ENCODE measurements at places on chromosomes 1 and 21.

DNA sequence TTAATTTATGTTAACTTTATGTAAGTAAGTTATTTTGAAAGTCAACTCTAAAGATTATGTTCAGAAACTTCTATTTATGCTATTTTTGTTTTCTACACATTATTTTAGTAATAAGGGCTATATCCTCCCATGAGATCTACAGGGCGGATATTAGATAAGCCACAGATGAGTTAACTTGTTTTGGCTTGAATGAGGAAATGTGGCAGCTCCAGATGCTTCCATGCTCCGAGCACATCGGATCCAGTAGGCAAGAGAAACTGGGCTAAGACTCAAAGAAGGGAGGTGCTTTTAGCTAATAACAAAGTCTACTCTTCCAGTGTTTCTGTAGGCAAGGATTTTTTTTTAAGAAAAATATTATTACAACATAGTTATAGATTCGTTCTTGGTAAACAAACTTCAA is 20.0 kb upstream of the LAMC1 start:
- DNase-seq = no peak

DNA sequence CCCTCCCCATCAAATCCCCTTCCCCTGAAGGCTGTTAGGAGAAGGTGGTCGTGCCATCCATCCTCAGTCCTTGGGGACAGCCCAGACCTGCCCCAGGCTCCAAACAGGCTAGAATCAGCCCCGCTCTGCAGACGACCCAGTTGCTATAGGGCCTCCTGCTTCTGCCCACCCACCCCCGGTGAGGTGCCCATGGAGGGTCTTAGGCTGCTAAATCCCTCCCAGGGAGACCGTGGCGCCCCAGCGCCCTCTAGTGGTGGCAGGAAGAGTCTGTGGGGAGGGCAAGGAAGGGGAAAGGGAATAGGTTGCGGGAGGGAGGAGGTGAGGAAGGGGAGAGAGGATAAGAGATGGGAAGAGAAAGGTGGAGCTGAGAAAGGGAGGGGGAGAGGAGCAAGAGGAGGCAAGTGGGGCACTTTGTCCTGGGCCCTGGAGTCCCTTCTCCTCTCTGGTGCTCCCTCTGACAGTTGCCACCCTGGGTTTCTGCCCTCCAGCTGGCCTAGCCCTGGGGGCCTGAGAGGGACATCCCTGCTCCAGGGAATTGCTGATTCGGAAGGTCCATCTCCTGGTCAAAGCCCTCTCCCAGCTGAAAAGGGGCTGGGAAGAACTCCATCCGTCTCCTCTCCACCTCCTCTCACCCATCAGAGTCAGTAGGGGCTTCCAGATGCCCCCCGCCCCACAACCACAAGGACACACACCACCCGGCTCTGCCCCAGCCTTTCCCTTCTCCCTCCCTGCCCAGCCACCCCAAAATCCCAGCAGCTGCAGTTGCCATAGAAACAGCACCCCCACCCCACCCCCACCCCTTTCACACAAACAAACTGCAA is 55.4 kb downstream of the CAMK2N1 start:
- DNase-seq = peak; percentile 60

GRCh38 chr1:247445526-247446356 is 12.2 kb downstream of the OR2B11 start:
- no peak for DNase-seq

GRCh38 chr1:69256036-69256435 is 311.7 kb upstream of the LRRC7 start:
- no peak for DNase-seq

GRCh38 chr1:200237066-200237465 is 172.8 kb downstream of the ZNF281 start:
- no peak for DNase-seq

DNA sequence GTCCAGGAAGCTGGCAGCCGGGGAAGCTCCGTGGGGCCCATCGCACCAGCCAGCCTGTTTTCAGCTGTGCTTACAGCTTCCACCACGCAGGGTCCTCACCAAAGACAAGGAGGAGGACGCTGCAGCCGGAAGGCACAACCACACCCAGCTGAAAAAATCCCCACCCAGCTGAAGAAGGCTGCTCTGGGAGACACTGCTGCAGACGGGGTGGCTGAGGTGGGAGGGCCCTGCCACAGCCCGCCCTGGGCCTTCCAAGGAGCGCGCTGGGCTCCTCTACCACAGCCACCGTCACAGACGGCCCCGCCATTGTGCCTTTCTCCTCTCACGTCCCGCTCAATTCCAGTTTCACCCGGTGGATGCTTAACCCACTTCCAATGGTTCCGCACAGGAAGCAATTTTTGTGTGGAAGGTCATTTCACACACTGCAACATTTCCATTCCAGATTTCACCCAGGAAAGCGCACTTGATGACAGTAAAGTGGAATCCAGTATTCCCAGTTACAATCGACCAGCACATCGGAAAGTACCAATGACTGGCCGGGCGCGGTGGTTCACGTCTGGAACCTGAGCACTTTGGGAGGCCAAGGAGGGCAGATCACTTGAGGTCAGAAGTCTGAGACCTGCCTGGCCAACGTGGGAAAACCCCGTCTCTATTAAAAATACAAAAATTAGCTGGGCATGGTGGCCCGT is 47.9 kb downstream of the NPHP4 start:
- no peak for DNase-seq

DNA sequence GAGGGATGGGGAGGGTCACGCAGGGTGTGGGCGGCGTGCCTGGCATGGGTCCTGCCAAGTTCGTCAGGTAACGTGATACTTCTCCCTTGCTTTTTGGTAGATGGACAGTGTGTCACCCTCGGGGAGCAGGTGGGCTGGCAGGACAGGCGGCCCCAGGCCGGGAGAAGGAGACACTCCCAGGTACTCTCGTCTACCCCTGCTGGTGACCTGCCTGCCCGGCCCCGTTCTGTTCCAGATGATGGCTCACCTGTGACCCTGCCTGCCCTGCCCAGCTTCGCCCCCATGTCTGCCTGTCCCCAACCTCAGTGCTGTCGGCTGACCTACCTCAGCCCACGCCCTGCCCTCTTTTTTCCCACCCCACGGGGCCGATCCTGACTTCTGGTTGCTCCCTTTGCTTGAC is 144.7 kb downstream of the PCBP3 start:
- no peak for DNase-seq

GRCh38 chr1:94648225-94649007 is 106.9 kb upstream of the F3 start:
- no peak for DNase-seq

DNA sequence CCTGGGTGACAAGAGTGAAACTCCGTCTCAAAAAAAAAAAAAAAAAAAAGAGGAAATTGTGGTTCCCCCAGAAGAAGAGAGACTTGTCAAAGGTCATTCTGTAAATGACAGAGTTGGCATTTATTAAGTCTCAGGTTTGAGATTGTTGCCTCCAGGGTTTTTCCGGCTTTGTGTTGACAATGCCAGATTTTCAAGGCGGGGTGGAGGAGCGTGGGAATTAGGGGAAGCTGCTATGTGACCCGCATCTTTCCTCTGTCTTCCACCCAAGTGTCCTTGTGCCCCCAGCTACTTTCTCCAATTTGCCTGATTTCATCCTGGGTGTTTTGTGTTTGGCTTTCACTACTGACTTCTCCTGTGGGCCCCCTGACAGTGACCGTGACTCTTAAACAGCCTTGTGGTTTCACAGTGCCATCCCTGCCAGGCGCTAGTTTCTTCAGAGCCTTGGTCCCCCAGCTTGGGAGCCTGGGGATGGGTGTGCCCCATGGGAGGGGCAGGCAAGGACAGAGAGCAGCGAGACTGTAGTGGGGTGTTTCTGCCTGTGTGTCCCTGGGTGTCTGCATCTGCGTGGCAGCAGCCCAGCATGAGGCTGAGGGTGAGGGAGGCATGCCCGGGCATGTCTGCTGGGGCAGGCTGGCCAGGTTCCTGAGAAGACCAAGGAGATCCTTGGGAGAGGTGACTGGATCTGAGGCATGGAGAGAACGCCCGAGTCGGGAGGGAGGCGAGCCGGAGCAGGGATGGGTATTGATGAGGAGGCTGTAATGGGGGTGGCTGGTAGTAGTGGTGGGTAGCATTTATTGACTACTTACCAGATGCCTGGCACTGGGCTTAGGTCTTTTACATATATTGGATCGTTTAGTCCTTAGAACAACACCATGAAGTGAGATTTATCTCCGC is 46.3 kb downstream of the IER5 start:
- DNase-seq = peak; percentile 61

GRCh38 chr1:205926213-205926612 is 17.0 kb downstream of the SLC26A9 start:
- no peak for DNase-seq

GRCh38 chr1:246020211-246020954 is 486.7 kb downstream of the SMYD3 start:
- no peak for DNase-seq

GRCh38 chr1:209988706-209989105 is 50.7 kb downstream of the SYT14 start:
- DNase-seq = no peak

- DNase-seq = no peak
Measured at GRCh38 chr1:204503122-204503912, 8.7 kb upstream of the PIK3C2B start.

GRCh38 chr21:44087426-44088400 is 19.5 kb upstream of the PWP2 start:
- no peak for DNase-seq

DNA sequence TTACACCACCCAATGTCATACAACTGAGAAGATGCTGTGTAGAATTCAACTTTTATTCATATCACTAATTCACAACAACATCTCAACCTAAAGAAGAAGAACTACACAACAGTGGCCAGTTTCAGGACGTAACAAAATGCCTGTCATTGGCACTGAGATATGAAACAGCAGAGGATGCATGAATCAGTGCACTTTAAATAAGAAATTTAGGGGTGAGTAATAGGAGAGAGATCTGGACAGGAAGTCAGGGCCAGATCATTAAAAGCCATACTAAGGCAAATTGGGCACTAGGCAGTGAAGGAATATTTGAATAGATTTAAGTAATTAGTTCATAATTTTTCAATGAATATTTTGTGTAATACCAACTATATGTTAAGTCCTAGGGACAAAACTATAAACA is 510.5 kb downstream of the PLPP3 start:
- no peak for DNase-seq

GRCh38 chr1:20401405-20402010 is 84.5 kb downstream of the CAMK2N1 start:
- DNase-seq = peak; percentile 21

GRCh38 chr1:25821630-25822091 is 1.9 kb downstream of the MTFR1L start:
- no peak for DNase-seq

DNA sequence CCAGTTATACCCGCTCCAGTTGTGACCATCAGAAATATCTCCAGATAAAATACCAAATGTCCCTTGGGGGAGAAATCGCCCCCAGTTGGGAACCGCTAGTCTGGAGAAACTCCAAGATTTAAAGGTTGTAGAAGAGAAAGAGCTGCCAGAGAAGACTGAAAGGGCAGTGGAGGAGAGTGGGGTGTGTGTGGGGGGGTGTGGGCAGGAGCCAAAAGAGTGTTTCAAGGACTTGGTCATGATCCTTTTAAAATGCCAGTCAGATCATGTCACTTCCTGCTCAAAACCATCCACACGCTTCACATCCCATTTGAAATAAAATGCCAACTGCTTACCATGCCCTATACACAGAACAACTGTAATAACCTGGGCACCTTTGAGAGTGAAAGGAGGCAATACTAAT is 3.4 kb upstream of the HEYL start:
- no peak for DNase-seq

- DNase-seq = no peak
Measured at GRCh38 chr1:26832249-26832960, 5.9 kb downstream of the ZDHHC18 start.

GRCh38 chr1:44327679-44328491 is 27.2 kb downstream of the ERI3 start:
- DNase-seq = no peak

GRCh38 chr1:901108-901859 is 22.4 kb upstream of the SAMD11 start:
- DNase-seq = no peak

- no peak for DNase-seq
Measured at GRCh38 chr1:244196571-244197285, 145.6 kb downstream of the ZBTB18 start.

DNA sequence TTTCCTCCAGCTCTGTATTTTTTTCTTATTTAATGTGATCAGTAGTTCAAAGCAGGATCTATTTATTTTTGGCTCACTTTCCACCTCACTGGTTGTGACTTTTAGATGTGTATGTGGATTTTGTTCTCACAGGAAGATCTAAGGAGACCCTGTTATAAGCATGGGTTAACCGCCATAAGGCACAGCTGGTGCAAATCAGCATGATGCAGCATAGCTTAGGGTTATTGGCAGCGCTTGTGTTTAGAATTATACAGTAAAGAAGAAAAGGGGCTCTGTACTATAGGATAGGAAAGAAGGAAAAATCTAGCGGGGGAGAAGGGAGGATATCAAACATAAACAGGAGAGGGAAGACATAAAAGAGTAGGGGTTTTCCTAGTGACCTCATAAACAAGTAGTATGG is 26.9 kb upstream of the RGL1 start:
- no peak for DNase-seq

DNA sequence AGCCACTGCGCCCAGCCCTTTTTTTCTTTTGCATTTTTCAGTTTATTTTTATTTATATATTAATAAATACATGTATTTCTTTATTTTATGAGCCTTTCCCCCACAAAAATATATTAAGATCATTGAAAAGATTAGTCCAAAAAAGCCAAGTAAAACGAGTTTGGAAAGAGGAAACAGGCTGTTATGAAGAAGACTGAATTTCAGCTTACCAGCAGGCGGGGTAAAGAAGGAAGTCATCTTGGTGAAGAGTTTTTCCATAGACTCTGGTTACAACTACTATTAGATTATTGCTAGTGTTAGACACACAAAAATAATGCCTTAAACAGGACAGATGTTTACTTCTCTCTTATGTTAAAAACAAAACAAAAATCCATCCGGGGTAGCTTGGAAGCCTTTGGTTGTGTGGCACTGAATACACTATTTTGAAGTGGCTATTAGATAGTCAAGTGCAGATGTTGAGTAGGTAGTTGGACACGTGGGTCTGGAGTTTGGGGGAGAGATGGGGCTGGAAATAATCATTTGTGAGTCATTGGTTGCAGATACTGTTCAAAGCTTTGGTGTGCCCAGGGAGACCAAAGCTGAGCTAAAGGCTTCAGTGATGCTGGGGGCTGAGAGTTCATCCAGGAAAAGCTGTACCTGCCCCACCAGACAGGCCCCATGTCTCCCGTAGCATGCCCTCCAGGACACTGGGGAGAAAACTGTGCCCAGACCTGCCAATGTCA is 8.7 kb upstream of the LRRC71 start:
- DNase-seq = no peak

- no peak for DNase-seq
Measured at GRCh38 chr21:31872452-31873274, at the start of gene HUNK. HUNK (plus strand) TSS chr21:31873020; CDS start chr21:31873675, 655 bp downstream.

- DNase-seq = no peak
Measured at GRCh38 chr1:31954607-31955283, 16.6 kb upstream of the PTP4A2 start.

DNA sequence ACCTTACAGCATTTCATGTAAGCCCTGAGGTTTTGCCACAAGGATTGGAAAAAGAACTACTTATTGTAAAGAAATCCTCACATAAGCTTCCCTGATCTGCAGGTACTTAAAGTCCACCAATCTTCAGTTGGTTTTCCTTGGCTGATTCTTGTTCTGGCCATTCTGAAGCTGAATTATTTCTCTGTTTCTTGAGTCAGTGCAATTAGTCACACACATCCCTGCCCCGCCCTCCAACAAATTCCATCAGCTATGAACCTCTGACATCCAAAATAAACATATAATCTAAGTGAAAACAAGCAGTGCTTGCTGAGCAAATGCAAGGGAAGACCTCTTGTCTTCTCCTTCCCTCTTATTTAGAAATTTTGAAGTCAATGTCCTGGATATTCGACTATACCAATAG is 8.2 kb upstream of the FNDC7 start:
- no peak for DNase-seq
